D721Med (cell line): ENCODE measurements at places on chromosomes 4 and X.
A peak's percentile ranks its signal among the peaks of the same experiment; 100 is the strongest.

GRCh38 chr4:82866706-82867385 is 24.1 kb downstream of the SEC31A start:
- no peak for DNase-seq

GRCh38 chr4:125780164-125780563 is 465.4 kb downstream of the FAT4 start:
- DNase-seq = no peak

GRCh38 chr4:110020646-110021443 is 108.2 kb downstream of the EGF start:
- DNase-seq = no peak

- no peak for DNase-seq
These were observed 82.4 kb downstream of the SNCA start for GRCh38 chr4:89754531-89754930.

DNA sequence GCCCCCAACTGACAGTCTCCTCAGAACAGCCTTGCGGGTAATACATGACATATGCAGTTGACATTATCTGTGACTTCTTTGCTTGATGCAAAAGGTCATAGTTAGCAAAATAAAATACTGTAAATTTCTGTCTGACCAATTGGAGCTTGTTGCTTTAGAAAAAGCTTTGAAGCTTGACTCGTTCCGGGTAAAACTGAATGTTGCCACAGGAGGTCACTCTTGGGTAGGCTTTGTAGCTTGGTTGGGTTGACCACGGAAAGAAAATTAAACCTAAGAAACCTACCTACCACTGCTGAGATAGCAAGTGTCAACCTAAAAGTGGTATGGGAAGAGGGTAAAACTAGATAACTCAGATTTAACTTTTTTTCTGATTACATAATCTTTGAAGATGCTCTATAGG is 23.2 kb downstream of the PRPS2 start:
- DNase-seq = no peak

GRCh38 chrX:154991476-154991875 is 31.0 kb downstream of the F8 start:
- no peak for DNase-seq

DNA sequence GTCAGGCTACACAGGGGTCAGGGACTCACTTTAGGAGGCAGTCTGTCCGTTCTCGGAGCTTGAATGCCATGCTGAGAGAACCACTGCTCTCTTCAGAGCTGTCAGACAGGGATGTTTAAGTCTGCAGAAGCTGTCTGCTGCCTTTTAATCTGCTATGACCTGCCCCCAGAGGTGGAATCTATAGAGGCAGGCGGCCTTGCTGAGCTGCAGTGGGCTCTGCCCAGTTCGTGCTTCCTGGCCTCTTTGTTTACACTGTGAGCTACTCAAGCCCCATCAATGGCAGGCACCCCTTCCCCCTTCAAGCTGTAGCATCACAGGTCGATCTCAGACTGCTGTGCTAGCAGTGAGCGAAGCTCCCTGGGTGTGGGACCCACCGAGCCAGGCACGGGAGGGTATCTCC is 31.5 kb upstream of the UNC5C start:
- DNase-seq = no peak

GRCh38 chr4:1463088-1463926 is 57.1 kb upstream of the NKX1-1 start:
- no peak for DNase-seq

GRCh38 chrX:142999199-142999701 is 26.5 kb upstream of the SPANXN4 start:
- DNase-seq = no peak

DNA sequence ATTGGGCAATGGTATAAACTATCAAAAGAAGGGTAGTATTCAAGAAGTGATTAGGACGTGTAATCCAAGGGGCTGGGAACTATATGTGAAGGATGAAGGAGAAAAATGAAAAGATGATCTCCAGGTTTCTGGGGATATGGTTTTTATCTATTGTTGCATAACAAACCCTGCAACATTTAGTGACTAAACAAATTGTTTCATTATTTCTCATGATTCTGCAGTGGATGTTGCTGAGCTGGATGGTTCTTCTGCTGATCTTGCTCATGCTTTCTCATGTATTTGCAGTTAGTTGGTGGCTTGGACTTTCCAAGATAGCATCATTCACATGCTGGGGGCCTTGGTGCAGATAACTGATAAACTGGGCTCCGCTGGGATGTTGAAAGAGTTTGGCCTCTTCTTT is 29.1 kb downstream of the PHOX2B start:
- DNase-seq = no peak

GRCh38 chr4:109079201-109079600 is 223.3 kb downstream of the COL25A1 start:
- no peak for DNase-seq

GRCh38 chr4:39427520-39428114 is 20.9 kb downstream of the KLB start:
- DNase-seq = no peak

GRCh38 chr4:63717384-63717783 is 691.9 kb downstream of the TECRL start:
- no peak for DNase-seq

- DNase-seq = peak; percentile 85
These were observed 99.5 kb downstream of the PPP2R2C start for GRCh38 chr4:6372649-6373525.

DNA sequence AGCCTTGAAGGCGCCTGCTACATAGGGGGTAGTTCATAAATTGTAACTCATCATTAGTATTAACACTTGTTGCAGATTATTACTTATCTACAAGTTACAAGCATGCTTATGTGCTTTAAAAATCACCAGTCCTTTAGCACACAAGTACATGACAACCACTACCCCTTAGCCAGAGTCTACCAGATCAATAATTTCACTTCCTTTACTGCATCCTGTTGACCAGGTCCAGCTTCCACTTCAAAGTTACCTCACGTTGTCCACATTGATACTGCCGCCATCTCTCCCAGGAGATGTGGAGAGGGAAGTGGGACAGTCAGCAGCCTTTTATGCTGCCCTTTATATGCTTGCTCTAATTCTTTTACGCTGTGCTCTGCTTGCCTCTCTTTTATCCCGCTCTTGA is 231.3 kb upstream of the CXXC4 start:
- no peak for DNase-seq

DNA sequence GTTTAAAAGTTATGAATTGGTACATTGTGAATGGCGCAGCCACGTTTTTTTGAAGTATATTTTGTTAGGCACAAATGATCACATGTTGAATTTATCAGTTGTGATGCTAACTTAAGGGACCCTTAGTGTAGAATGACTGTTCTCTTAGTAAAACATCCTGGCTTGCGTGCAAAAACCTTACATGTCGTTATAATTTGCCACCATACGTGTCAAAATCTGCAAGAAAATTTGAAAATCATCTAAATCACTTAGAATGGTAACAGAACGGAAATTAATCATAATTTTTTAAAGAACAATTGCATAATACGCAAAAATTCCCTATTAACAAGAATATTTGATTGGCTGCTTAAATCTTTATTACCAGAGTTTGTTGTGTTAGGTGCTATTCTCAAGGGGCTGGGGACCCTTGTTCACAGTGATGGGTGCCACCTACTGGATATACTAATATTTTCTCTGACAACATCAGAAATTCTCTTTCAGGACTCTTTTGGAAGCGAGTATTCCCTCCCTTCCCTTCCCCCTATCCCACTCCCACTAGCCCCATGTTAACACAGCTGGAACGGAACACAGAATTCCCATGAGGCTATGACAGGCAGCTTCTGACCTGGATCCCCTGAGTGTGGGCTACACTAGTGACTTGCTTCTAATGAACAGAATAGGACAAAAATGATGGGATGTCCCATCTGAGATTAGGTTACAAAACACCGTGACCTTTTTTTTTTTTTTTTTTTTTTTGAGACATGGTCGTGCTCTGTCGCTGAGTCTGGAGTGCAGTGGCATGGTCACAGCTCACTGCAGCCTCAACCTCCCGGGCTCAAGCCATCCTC is 71.8 kb downstream of the SUPT20HL2 start:
- no peak for DNase-seq

- no peak for DNase-seq
These were observed 15.0 kb downstream of the TLR7 start for GRCh38 chrX:12881914-12882313.

DNA sequence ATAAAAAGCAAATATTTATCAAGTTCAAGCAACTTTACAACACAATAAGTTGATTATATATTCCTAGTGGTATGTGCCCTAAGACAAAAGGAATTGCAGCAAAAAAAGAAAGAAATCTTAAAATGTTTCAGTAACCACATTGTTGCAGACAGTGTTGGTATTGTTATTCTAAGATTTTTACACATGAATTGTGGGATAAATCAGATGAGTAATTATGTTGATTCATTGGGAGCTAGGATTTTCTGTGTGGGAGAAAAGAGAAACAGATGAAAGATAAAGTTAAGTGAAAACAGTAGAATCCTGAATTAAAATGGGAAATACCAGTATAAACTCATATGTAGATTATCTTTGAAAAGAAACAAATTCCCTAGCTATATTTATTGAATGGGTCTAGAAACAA is 362.4 kb downstream of the PPP3CA start:
- DNase-seq = no peak

DNA sequence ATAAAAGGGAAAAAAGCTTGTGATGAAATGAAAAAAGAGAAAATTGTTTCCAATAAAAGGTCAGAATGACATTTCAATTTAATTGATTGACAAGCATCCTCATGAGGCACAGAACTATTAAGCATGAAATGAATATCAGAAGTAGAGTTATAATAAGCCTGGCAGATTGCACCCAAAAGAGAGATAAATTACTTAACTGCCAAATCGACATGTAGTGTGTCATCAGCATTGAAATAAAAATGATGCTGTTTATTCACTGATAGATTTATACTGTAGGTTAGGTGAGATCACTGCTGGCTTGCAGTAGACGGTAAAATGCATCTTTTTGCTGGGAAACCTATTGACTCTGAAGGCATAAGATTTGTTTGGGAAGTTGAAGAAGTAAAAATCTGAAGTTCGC is 507.2 kb downstream of the FSTL5 start:
- no peak for DNase-seq

DNA sequence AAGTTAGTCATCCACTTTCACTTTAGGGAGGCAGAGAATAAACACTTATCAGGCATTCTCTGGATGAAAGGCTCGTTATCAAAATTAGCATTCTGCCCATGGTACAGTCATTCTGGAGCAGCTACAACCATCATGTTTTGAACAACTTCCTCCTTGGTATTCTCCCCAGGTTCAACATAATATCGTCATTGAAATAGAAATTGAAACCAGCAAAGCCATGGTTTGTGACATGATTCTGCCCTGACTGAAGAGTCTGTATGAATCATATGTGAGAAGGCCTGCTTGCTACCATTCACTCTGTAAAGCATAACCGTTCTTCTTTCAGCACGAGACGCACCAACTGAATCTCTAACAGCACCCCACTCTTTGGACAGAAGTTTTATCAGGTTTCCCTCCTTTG is 127.5 kb upstream of the RADX start:
- DNase-seq = no peak

DNA sequence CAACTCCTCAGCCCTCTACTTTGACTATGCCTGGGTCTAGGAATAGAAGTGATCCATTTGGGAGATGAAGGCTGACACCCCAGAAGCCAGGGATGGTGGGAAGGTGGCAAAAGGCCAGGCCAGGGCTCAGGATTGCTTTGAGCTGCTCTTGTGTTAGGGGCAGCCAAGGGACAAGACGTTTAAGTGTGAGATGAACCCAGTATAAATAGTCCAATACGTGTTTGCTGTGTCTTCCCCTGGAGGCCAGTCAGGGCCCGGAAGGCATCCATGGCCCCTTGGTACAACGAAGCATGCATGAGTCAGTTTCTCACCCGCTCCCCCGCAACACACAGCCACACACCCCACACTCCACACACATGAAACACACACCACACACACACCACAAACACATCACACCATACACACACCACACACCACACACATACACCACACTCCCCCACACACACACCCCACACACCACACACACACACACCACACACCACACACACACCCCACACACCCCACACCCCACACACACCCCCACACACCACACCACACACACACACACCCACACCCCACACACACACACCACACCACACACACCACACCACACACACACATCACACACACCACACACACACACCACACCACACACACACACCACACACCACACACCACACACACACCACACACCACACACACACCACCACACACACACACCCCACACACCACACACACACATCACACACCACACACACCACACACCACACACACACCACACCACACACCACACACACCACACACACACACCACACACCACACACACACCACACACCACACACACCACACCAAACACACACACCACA is 5.1 kb downstream of the STARD8 start:
- DNase-seq = no peak

DNA sequence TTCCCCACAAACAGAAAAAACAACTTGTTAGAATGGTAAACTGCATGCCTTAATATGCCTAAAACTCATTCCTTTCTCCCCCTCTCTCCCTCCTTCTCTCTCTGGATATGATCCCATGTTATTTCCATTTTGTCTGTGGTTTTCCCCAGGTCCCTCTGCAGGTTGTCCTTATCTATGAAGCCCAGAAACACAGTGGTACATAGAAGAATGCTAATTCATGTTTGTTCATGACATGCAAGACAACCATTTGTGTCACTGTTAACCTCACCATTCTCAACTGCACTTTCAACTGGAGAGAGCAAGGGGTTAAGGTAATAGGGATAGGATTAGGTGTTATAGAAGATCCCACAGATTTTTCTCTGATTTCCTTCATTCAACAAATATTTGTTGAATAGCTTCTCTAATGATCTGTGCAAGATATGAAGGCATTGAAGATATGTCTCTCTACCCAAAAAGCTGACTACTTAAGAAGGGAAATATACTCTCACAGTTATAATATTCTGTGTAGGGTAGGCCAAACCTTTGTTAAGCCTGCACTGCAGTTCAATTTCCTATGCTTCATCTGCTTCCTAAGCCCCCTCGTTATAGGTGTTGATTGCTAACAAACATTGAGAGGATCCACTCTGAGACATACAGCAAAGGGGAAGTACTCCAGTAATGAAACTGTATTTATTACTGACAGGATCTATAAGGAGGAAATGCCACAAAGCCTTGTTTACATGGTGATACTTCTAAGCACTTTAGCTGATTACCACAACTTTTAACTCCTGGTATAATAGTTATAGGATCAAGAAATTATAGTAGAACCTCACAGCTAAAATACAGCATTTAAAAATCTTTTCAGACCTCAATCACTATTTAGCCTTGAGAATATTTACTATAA is 96.1 kb downstream of the FRYL start:
- no peak for DNase-seq

DNA sequence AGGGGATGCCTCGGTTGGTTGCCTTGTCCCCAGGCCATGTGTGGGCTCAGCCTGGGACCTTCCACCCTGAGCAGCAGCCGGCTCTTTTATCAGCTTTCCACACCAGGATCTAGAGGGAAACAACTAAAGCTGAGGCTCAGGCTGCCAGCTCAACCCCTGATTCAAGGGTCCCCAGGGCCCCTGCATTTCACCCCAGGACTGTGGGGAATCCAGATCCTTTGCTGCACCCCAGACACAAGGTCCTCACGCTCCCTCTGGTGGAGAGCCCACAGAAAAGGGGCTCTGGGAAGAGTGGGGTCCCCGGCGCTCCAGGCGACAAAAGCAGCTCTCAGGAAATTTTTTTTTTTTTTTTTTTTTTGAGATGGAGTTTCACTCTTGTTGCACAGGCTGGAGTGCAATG is 64.3 kb downstream of the ZFYVE28 start:
- peak; percentile 57 for DNase-seq
